ENCODE measurements at places on chromosomes 5 and 9.

DNA sequence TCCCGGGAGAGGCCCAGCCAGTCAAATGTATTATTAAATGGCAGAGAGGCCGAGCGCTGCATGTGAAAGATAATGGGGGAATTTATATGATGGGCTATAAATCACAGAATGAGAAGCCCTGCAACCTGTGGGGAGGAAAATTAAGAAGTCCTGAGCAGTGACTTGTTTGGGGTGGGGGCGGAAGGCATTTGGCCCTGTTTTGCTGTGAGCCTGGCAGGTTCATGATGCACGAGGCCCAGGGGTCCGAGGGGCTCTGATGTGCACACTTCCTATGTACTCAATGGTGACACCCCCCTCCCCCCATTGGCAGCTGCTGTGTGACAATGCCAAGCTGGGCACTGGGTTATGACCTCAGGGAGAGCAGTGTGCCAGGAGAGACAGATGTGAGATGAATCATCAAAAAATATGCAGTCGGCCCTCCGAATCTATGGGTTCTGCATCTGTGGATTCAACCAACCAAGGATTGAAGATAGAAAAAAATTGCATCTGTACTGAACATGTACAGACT, 13.7 kb upstream of the DAB2IP start:
- peak; percentile 5 for DNase-seq

DNA sequence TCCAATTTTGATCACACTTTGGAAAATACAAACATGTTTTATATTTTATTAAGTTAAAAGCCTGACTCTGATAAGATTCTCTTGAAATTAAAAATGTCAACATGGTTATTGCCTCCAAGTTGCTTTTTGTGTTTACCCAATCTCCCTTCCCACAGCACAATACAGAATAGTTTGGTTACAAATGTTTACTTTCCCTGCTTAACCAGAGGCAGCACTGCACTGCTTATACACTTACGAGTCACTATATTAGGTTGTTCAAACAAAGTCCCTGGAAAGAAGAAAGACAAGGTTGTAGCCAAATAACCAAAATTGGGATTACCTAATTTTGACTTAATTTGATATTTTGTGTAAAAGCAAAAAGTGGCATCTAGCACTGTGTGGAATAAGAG, 25.9 kb downstream of the SRFBP1 start:
- DNase-seq = no peak

DNA sequence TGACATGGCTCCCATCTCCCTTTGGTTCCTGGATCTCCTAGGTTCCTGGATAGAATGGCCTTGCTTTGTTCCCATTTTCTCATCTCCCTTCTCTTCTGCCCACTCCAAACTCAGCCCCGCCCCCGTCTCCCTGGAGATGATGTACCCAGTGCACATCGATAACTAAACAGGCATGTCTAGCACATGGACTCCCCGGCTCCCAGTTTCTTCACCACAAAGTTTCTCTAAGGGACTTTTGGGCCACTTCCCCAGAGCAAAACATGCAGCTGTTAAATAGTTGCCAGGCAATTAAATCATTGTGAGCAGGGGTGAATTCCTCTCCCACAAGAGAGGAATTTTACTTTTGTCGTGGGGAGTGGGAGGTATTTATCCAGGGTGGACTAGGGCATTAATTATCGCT, 259.0 kb downstream of the GADD45G start:
- DNase-seq = no peak

DNA sequence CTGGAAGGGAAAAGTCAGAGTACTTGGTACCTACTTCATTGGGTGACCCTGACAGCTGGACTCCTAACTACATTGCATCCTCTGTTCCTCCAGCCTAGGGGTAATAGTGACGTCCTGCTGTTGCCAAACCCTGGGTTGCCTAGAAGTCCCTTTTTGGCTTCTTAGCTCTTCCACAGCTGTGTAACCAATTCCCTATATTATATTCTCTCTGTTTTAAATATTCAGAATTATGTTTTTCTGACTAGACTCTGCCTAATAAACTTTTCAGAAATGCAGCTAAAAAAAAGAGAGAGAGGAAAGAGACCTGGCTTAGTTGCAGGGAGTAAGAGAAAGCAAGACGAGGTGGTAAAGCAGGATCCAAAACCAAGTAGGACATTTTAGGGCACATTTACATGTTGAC, 28.4 kb downstream of the MCTP1 start:
- DNase-seq = no peak

- no peak for DNase-seq
These were observed 15.9 kb upstream of the SYNPO start for GRCh38 chr5:150624334-150625163.

- DNase-seq = peak; percentile 85
These were observed 172.7 kb downstream of the TRIM32 start for GRCh38 chr9:116859763-116860162.

GRCh38 chr5:40160435-40160834, 519.3 kb upstream of the PTGER4 start:
- DNase-seq = no peak

- DNase-seq = no peak
These were observed 2.8 kb upstream of the ADAMTS12 start for GRCh38 chr5:33894566-33894965.

GRCh38 chr9:98491231-98491651, 217.5 kb downstream of the GABBR2 start:
- no peak for DNase-seq

- DNase-seq = peak; percentile 37
These were observed at the start of gene ANKDD1B for GRCh38 chr5:75611311-75612225. Gene ANKDD1B (plus strand): TSS chr5:75611453. CDS start chr5:75611635, 182 bp downstream.

GRCh38 chr5:68548959-68549676, 333.6 kb downstream of the PIK3R1 start:
- DNase-seq = no peak

- DNase-seq = peak; percentile 54
These were observed 73.8 kb downstream of the LHFPL2 start for GRCh38 chr5:78574731-78575161.

DNA sequence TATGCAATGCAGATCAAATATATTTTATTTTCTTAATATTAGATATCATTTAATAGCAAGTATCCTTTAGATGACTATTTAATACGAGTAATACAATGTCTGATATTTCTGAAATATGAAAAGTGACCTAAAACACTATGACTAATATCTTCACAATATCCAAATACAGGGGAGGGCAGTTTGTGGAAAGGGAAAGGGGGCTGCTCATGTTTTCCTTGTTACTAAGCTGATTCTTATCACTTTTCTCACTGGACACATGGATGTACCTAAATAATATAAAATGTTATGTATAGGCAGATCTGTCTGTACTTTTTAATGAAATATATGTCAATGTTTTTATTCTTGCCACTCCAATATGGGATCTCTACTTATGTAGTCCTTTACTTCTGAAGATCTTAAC, 1879.1 kb upstream of the ACO1 start:
- DNase-seq = no peak

GRCh38 chr9:124812441-124812876, 35.5 kb downstream of the OLFML2A start:
- peak; percentile 48 for DNase-seq

GRCh38 chr5:151051931-151052608, 28.8 kb downstream of the TNIP1 start:
- DNase-seq = no peak

- DNase-seq = no peak
These were observed 5.3 kb downstream of the ATOSB start for GRCh38 chr9:35110327-35110761.

DNA sequence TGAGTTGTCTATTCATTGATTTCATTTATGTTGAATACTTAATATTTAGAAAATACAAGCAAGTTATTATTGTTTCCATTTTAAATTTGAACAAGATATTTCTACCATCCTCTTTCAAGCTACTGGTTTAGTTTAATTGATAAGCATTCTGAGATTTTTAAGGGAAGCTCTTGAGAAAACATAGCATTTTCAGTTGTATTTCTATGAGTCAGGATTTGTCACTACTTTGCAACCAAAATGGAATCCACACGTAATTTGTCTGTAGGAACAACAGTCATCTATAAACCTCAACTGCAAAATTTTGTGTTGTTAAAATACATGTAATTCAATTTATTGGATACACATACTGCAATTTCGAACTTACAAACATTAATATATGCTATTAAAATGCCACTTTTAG, 74.0 kb downstream of the PRR16 start:
- no peak for DNase-seq

- no peak for DNase-seq
These were observed 191.0 kb downstream of the RAB3C start for GRCh38 chr5:58773744-58774441.

DNA sequence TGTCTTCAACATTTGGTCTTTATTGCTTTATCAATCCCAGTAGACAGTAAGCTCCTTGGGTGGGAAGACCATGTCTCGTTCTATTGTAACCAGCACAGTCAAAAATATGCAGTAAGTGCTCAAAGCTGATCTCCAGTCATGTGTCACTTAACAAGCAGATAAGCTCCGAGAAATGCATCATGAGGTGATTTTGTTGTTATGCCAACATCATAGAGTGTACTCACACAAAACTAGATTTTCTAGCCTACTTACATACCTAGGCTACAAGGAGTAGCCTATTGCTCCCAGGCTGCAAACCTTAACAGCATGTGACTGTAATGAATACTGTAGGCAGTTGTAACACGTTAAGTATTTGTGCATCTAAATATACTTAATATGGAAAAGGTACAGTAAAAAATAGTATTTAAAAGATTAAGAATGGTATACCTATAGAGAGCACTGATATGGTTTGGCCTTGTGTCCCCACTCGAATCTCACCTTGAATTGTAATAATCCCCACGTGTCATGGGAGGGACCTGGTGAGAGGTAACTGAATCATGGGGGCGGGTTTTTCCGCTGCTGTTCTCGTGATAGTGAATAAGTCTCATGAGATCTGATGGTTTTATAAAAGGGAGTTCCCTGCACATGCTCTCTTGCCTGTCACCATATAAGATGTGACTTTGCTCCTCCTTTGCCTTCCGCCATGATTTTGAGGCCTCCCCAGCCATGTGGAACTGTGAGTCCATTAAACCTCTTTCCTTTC, 39.8 kb upstream of the PCSK5 start:
- no peak for DNase-seq

- no peak for DNase-seq
These were observed 2.6 kb upstream of the BOD1 start for GRCh38 chr5:173618927-173619519.

- DNase-seq = no peak
These were observed 616.7 kb upstream of the DAB2 start for GRCh38 chr5:40041452-40041851.

GRCh38 chr5:110054240-110054639, 364.5 kb downstream of the MAN2A1 start:
- peak; percentile 69 for DNase-seq

GRCh38 chr5:149801307-149801990, 71.3 kb downstream of the PPARGC1B start:
- no peak for DNase-seq

- no peak for DNase-seq
These were observed 25.3 kb downstream of the PTPA start for GRCh38 chr9:129136446-129137035.

DNA sequence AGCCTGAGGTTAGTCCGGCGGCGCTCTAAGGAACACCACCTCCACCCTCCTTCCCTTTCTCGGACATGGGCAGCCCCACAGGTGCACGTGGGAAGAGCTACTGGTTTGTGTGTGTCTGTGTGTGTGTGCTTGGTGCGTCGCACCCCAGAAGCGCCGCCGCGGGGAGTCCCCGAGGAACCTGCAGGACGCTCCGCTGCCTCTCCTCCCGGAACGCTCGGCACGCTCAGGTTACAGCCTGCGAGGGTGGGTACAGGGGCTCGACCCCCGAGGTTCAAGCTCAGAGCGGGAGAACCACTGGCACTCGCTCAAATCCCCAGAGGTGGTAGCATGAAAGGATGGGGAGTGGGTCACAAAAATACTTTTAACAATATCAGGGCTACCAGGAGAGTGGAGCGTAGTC, 2.0 kb downstream of the ASTN2 start:
- DNase-seq = no peak

GRCh38 chr9:93108291-93109041, 12.4 kb downstream of the CARD19 start:
- DNase-seq = no peak

GRCh38 chr5:40652441-40653220, 27.1 kb upstream of the PTGER4 start:
- DNase-seq = no peak

DNA sequence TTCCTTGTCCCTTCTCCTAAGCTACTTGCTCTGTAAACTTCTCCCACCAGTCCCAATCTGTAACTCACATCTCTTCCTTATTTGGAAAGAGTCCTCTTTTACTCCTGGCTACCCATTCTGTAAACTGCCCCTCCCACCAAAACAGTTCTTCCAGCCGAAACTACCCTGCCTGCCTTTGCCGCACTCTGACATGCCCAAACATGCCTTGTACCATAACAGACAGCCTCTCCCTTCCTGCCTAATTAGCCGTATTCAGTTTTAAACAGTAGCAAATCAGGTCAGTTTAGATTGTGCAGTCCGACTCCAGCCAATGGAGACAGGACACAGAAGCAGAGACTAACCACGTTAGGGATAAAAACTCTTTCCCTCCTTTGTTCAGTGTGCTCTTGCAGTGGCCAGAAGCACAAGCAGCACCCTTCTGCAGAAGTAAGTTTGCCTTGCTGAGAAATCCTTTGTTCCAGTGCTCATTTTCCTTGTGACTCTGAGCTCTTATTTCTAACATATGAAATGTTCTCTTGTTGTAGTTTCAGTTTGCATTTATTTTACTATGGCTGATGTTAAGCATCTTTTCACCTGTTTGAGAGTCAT, 5.4 kb upstream of the GLT6D1 start:
- no peak for DNase-seq

DNA sequence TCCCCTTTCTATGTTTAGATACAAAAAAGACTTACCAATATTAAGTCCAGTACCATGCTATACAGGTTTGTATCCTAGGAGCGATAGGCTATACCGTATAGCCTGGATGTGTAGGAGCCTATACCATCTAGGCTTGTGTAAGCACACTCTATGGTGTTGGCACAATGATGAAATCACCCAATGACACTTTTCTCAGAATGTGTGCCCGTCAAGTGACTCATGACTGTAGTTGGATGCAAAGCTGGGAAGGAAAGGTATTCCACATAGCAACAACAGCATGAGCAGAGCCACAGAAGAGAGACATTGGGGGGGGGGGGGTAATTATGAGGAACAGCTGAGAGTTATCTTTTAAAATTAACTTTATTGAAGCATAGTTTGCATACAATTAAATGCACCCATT, 63.2 kb downstream of the TTLL11 start:
- DNase-seq = peak; percentile 10

GRCh38 chr9:18067548-18068120, 406.3 kb upstream of the ADAMTSL1 start:
- DNase-seq = no peak

GRCh38 chr9:6907772-6908381, 150.1 kb downstream of the KDM4C start:
- DNase-seq = no peak
